ENCODE measurements at places on chromosomes 2 and 18.

- no peak for DNase-seq
Measured at GRCh38 chr2:229170171-229170570, 100.9 kb downstream of the PID1 start.

- DNase-seq: no peak
Measured at GRCh38 chr2:39838589-39838988, 59.5 kb upstream of the THUMPD2 start.

DNA sequence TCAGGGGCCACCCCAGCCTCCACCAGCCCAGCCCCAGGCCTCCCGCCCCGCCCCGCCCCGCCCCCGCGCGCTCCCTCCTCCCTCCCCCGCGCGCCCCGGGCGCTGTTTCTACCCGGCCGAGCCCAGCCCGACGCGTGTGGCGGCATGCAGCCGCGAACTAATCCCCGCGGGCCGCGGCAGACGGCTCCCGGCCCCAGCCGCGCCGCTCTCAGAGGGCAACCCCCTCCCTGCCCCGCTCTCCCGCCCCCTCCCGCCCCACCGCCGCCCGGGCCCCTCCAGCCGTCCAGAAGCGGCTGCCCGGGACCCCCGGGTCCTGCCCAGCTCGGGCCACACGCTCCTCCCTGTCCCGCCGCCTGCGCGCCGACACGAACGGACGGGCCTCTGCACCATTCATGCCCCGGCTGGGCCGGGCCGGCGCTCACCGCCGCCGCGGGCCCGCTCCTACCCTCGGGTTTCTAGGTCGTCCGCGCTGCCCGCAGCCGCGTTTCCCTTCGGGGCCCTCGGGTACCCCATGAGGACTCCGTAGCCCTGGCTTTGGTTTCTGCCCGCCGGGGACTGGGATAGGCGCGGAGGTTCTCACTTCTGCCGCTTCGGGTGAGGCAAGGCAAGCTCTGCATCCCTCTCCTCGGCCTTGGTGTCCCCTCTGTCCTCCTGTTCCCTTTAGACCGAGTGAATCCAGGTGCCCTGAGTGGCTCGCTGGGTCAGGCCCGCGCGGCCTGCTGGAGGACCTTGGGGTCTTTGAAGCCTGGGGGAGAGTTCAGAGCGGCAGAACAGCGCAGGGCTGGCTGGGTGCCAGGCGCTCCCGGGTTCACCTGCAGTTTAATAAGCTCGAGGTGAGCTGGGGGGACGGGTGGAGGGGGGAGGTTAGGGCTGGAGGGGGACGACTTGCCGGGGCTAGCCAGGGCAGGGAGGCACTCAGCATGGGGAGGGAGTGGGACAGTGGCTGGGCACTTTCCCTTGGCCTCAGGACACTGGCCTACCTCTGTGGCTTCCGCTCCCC lies 3.1 kb downstream of the WNT10A start:
- peak; percentile 22 for DNase-seq

DNA sequence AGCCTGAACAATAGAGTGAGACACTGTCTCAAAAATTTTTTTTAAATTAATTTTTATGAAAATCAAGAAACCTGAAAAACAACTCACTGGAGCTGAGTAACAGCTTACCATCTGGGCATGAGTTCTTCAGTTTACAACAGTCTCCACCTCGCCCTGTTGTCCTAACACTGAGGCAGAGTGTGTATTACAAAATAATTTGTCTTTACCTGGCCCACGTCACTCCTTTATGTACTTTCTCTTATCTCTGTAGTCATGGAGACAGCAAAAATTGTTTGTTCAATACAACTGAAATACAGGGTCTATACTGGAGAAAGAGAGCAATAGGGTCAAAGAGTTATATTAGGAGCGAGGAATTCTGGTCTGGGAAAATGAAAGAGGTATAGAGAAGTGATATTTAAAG lies 48.1 kb downstream of the CYTIP start:
- no peak for DNase-seq

DNA sequence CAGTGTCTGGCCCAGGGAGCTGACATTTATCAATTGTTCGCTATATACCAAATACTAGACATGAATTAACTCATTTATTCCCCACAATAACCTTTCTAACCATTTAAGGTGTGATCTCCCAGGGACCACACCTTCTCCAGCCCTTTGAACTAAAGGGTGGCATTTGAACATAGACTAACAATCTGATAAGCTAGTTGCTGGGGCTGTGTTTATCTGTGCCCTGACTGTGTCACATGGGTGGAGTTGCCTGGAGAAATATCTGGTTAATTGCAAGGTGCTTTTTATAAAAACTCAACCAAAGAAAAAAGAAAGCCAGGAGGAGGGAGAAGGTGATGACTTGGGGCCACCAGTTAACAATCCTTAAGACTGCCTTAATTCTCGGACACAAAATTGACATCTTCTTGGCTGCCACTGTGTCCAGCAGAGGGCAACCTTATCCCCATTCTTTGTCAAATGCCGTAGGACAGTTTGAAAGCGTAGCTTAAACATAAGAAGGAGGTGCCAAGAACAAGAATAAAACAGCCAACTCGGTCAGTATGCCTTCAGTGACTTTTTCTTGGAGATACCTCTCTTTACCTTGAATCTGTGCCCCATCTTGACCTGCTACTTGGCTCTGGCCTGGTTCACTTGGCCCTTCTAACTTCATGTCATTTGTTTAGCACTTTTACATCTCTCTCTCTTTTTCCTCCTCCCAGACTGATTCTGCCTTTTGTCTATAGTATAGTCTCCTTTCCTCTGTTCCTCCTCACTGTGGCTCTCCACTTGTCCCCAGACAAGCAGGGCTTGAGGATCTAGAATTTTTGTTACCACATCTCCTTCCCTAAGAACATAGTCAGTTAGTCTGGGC lies 183.4 kb downstream of the MYO3B start:
- DNase-seq: peak; percentile 14
